ENCODE measurements at places on chromosomes 5 and 9.

DNA sequence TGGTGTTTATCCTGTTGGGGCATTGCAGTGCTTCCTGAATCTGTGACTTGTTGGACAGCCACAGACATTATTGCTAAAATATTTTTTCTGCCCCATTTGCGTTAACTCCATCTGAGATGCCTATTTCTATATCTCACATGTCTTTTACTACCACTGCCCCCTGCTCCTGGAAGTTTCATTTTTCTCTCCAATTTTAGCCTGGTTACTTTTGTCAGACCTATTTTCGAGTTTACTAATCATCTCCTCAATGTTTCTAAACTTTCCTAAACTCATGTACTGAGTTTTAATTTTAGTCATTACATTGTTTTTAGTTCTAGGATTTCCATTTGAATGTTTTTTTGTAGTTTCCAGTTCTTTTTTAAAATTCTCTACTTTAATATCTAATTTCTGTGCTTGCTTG lies 17.6 kb downstream of the HAPLN1 start:
- DNase-seq, result no peak

DNA sequence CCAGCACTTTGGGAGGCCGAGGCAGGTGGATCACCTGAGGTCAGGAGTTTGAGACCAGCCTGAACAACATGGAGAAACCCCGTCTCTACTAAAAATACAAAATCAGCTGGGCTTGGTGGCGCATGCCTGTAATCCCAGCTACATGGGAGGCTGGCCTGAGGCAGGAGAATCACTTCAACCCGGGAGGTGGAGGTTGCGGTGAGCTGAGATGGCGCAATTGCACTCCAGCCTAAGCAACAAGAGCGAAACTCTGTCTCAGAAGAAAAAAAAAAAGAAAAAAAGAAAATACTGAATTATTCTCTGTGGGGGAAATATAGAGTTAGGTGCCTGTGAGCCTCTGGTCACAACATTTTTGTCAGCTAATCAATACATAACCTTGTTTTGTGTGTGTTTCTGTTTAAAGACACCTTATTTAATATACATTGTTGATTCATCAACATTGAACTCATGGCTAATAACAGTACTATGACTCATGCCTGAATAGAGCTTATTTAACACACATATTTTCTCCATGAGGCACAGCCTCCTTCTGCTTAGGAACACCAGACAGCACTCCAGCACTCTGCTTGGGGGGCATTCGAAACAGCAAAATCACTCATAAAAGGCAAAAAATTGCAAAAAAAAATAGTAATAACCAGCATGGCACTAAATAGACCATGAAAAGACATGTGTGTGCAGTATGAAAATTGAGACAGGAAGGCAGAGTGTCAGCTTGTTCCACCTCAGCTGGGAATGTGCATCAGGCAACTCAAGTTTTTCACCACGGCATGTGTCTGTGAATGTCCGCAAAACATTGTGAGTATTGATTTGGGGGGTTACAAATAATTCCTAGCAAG lies at the start of gene IL31RA:
IL31RA (plus strand) TSS at position 519 of the 836 bp plus-strand sequence; CDS start at position 733, 214 bp downstream.
- no peak for DNase-seq

GRCh38 chr9:109244179-109245132 lies 76.4 kb downstream of the EPB41L4B start:
- DNase-seq, result peak; percentile 38

GRCh38 chr9:130499804-130500263 lies 55.1 kb downstream of the ASS1 start:
- no peak for DNase-seq

GRCh38 chr5:115389034-115389798 lies 92.8 kb upstream of the CCDC112 start:
- no peak for DNase-seq

DNA sequence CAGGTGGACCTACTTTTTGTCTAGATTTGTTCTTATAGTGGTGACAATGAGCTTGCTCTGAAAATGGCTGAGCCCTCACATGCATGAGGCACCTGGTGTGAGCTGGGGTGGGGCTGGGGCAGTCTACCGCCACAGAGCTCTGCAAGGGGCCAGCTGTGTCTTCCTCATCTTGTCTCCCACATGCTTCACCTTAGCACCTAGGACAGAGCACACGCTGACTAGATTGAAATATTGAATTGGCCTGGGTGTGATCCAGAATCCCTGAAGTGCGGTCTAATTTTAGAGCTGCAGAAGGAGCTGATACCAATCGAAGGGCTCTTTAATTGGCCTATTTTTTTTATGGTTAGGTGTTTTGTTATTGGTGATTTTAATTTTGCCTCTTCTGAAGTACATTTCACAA lies 126.1 kb upstream of the NFIB start:
- DNase-seq, result no peak

DNA sequence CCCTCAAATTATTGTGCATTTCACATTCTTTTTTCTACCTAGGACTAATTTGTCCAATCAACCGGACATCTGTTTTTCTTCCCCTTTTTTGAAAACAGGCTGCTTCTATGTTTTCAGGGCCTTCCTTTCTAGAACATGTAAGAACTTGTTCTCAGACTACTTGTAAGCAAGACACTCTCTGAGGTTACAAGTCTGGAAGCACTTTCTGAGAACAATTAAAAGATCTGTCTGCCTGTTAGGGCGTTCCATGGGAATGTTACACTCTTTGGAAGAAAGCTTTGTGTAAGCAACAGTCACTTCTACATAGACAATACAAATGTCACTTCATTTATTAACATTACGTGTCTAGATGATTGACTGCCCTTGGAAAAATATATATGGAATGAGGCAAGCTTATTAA lies 50.9 kb upstream of the HSPB3 start:
- no peak for DNase-seq

DNA sequence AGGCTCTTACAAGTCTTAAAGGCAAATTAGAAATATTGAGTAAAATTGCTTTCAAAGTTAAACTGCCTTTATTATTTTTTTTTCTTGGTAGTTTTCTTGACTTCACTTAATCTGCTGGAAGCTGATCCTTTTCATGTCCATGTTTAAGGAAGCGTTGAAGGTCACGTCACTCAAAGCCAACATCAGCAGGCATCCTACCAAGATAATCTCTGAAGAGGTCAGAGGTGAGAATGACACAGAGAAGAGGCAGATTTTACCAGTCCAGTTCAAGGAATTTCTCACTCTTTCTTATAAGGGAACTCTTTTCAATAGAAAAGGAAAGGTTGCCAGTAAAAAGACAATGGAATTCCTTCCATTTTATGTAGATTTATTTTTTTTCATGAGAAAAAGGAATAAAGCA lies 259.8 kb downstream of the ANXA1 start:
- no peak for DNase-seq

GRCh38 chr5:67355120-67355713 lies 158.6 kb upstream of the CD180 start:
- DNase-seq, result no peak

- DNase-seq, result no peak
Observed at GRCh38 chr9:18427691-18428090, 46.3 kb upstream of the ADAMTSL1 start.

DNA sequence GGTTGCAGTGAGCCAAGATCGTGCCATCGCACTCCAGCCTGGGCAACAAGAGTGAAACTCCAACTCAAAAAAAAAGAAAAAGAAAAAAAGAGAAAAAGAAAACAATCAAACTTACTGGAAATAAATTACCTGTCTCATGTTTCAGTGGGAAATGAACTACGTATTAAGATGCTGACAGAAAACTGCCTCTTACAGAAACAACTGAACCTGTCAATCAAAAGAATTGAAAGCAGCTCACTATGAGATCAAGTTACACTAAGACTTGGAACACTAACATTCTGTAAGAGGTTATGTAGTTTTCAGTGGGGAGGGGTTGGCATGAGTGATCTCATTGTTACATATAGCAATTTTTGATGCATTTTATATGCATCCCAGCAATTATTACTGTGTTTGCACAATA lies 64.4 kb upstream of the SPATA31E1 start:
- no peak for DNase-seq

GRCh38 chr9:134329886-134330285 lies 3.6 kb downstream of the RXRA start:
- no peak for DNase-seq

DNA sequence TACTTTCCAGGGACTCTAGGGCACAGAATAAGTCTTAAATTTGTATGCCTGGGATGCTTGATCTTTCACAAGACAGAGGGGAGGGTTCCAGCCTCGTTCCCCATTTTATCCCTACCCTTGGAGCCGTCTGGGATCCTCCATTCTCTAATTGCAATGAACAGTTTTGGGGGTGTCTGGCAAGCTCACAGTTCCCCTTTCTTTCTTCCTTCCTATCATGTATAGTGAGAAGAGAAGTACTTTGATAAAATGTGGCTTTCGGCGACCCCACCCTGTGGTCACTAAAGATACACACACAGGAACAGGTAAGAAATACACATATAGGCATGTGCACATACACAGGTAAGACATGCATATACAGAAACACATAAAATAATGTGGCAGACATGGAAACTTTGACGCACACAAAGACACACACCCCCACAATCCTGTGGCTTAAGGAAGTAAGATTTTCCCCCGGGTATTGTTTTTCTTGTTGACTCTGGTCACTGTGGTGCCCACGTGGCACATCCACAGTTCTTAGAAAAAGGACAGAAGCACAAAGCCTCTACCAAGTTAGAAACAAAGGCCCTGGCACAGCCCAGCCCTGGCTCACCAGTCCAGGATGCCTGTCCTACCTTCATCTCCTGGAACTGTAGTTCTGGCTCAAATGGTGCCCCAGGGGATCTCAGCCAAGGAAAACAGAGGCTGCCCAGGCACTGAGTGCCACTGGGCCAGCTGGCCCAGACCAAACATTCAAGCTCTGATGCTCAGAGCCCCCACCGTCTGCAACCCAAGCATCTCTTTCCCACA lies 6.3 kb upstream of the SMU1 start:
- no peak for DNase-seq

GRCh38 chr9:71755869-71756268 lies 12.4 kb downstream of the CEMIP2 start:
- DNase-seq, result no peak

GRCh38 chr9:117245175-117245829 lies 169.6 kb downstream of the ASTN2 start:
- DNase-seq, result no peak

- no peak for DNase-seq
Observed at GRCh38 chr5:30802961-30803705, 390.4 kb upstream of the CDH6 start.

DNA sequence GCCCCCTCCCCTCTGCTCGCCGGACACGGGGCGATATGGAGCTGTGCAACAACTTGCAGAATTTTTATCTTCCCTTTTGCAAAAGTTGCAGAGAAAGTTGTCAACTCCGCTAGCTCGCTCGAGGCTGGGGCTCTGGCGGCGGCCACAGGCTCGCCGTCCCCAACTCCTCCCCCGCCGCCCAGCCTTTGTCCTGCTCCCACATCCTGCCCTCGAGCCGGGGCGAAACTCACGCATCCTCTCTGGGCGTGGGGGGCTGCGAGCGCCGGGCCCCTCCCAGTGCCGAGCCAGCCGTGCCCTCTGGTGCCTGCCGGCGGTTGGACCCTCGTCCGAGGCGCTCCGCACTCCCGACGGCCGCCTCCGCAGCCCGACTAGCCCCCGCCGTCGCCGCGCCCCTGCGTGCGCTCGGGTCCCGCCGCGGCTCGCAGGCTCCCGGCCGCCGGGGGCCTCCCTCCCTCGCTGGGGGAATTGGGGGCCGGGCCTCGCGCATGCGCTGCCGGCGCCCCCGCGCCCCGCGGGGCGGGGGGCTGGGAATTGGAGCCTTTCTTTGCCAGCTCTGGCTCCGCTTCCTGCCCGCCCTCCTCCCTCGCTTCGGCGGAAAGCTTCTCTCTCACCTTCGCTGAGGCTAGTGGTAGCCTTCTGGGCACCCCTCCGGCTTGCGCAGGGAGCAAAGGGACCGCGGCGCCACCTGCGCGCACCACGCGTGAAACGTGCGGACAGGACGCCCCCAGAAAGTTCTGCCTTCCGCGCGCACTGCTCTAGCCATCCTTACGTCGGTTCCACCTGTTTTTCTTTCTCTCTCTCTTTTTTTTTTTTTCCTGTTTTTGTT lies at the start of gene CCNJL:
CCNJL (minus strand) TSS at position 431 of the 826 bp plus-strand sequence. CDS start 641 bp downstream, outside the sequence.
- DNase-seq, result no peak

- no peak for DNase-seq
Observed at GRCh38 chr9:112112519-112112918, 62.6 kb downstream of the SUSD1 start.
